NCI-H2029 treated with DMSO at 0.1 percent for 48 hours (cell line): ENCODE measurements at places on chromosomes 3 and 15.

DNA sequence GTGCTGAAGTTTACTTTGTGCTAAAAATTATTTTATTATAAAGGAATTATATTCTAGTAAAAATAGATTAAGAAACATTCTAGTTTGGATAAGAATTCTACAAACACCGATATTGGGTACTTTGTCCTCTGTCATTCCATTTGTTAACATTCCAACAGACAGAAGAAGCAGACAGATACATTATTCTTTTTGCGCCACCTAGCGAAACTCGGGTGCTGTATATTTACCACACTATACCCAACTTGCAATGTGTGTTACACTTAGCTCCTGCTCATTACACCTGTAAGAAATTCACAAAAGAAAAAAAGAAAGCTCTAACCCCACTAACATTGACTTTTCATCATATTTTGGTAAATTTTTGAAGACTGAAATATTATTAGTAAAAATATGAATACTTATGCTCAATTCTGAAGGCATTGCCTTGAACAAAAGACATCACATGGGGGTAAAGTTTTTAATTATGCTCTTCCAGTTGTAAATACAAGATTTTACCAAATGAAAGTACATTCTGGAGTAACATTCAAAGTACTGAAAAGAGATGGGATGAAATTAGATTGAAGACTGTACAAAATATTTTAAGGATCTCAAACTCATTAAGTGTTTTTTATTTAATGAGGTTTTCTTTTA lies 136.5 kb upstream of the MLF1 start:
- peak; percentile 33 for DNase-seq

GRCh38 chr15:56052395-56053045 lies 59.1 kb upstream of the NEDD4 start:
- peak; percentile 21 for DNase-seq

DNA sequence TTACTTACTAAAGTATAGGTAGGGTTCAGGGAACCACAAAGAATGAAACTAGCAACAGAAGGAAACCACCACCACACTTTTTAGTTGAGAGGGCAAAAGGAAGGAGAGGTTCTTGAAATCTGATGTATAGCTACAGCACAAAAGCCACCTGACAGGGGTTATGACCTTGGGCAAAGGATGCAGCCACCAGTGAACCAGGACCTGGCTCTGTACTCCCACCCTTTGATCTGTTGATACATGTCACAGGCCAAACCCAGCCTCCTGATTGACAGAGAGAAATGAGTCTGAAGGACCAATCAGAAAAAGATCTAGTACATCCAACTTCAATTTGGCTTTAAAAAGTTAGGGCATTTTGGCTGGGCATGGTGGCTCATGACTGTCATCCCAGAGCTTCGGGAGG lies 20.0 kb upstream of the BLM start:
- DNase-seq = no peak

- no peak for DNase-seq
These were observed 233.3 kb downstream of the SHOX2 start for GRCh38 chr3:157872902-157873301.

- no peak for DNase-seq
These were observed 130.4 kb upstream of the PLXNA1 start for GRCh38 chr3:126852511-126852910.

DNA sequence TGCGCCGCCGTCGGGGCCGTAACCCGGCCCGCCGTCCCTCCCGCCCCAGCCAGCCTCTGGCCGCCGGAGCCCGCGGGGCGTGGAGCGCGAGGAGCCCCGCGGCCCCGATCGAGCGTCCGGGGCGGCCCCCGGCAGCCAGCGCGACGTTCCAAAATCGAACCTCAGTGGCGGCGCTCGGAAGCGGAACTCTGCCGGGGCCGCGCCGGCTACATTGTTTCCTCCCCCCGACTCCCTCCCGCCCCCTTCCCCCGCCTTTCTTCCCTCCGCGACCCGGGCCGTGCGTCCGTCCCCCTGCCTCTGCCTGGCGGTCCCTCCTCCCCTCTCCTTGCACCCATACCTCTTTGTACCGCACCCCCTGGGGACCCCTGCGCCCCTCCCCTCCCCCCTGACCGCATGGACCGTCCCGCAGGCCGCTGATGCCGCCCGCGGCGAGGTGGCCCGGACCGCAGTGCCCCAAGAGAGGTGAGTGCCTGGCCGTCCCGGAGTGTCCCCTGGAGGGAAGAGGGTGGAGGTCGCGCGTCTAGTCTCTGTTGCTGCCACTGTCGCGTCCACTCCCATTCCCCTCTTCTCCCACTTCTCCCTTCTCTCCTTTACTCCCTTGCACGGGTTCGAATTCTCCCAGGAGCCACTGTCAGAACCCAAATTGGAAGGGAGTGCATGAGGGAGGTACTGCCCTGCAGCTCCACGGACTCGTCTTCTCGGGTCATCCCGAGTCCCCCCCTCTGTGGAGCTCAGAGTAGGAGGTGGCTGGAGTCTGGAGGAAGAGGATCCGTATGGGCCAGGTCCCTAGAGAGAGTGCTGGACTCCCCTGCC lies 585 bp downstream of the CSK start:
- DNase-seq = no peak

GRCh38 chr3:187739094-187739560 lies 6.1 kb downstream of the BCL6 start:
- no peak for DNase-seq

DNA sequence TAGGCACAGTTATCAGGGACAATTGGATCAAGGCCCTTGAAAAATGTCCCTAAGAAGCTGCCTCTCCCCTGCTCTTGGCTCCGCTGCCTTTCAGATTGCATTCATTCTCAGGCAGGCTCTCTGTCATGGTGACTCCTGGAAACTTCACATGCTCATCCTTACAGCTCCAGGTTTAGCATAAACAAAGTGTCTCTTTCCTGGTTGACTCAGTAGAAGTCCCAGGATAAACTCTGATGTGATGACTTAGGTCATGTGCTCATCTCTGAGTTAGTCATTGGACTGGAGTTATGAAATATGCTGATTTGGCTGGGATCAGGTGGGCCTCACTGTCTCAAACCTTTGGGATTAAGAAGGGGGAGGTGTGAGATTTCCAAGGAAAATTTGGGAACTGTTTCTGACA lies 243.8 kb downstream of the ZNF621 start:
- DNase-seq = no peak

GRCh38 chr3:176919836-176920765 lies 277.2 kb downstream of the TBL1XR1 start:
- peak; percentile 90 for DNase-seq

- peak; percentile 80 for DNase-seq
These were observed 4.4 kb upstream of the CLDN11 start for GRCh38 chr3:170414202-170414663.

GRCh38 chr3:56291953-56292352 lies 176.3 kb downstream of the ERC2 start:
- no peak for DNase-seq

DNA sequence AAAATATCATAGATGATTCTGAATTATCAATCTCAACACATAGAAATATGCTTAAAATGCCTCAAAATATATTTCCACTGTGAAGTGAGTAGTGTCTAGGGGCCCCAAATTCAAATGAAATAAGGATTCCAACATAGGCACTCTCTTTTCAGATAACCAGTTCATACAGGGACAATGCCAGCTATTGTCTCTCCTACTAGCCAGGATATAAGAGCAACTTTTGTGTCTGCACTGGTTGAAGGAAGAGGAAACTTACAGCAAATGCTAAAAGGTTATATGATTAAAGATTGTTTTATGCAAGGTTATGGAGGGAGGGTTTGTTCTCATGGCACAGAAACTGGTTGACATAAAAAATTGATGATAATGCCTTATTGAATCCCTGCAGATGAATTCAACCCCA lies 579.4 kb upstream of the ALCAM start:
- no peak for DNase-seq

- DNase-seq = no peak
These were observed 262.9 kb downstream of the EPHB1 start for GRCh38 chr3:135057996-135058395.

DNA sequence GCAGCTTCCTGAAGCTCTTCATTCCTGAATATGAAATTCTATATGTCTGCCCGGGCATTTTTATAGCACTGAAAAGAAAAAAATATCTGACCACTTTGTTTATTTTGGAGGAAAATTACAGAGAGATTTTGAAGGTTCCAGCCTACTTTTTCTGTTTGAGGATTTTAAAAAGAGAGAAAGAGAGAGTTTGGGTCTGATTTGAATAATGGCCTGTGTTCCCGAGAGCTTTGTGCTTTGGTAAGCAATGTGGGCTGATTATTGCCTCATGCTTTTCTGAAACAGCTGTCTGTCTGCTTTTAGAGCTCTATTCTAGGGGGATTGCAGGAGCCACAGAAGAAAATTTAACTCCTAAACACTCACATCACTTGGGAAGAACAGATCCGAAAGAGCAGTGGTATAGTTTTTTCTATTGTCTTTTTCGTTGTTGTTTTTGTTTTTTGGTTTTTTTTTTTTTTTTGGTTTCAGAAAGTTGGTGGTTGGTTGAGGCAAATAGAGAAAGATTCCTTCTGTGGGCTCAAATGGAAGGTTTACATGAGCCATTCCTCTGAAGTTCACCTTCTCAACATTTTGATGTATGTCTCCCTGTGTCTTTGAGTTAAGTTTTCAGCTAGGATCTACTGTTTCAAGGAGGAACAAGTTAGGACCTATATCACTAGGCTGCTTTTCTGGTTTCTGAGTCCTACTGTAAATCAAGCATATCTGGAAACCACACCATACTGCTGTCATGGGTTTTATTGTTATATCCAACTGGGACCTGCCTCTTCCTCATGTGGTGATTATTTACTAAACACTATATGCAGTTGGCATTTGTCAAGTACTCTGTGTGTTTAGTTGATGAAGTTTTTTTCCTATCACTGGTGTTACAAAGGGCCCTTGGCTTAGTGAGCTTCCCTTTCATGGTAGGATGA lies 178.9 kb downstream of the KCNMB2 start:
- no peak for DNase-seq

- DNase-seq = no peak
These were observed 3.5 kb downstream of the NOX5 start for GRCh38 chr15:69017978-69018377.

DNA sequence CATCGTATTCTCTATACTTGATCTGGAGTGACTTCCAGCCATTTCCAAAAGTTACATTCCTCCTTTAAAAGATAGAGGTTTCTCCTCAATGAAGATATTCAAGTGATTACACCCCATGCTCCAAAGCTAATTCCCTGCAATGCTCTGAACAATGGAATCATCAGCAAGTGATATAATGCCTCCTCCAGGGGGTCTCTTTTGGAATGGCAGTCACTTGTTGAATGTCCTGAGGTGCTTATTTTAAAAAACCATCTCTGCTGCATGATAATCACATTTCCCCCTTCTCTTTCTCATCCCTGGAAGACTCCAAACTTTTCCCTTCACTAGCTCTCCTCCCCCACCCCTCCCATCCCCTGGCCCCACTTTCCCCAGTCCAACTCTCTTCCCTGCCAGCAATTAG lies 2.6 kb downstream of the LHFPL4 start:
- no peak for DNase-seq

DNA sequence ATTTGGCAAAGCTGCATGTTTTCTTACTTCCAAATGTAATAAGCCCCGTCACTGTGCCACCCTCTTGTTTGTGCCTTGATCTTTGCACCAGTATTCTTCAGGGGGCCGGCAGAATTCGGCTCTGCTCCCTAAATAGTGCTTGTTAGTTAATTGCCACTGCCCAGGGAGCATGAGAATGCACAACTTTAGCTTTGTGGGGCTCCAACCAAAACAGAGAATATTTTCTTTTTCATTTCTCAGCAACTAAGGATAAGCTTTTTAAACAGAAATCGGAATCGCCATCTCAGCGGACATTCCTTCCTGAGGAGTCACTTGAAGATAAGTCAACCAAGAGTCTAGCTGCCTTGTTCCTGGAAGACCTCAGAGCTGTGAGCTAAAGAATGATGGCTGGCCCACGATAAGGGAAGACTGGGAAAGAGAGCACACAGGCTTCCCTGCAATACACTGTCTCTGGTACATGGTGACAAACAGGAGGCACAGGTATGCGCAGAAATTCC lies 106.0 kb downstream of the LRIG1 start:
- no peak for DNase-seq

DNA sequence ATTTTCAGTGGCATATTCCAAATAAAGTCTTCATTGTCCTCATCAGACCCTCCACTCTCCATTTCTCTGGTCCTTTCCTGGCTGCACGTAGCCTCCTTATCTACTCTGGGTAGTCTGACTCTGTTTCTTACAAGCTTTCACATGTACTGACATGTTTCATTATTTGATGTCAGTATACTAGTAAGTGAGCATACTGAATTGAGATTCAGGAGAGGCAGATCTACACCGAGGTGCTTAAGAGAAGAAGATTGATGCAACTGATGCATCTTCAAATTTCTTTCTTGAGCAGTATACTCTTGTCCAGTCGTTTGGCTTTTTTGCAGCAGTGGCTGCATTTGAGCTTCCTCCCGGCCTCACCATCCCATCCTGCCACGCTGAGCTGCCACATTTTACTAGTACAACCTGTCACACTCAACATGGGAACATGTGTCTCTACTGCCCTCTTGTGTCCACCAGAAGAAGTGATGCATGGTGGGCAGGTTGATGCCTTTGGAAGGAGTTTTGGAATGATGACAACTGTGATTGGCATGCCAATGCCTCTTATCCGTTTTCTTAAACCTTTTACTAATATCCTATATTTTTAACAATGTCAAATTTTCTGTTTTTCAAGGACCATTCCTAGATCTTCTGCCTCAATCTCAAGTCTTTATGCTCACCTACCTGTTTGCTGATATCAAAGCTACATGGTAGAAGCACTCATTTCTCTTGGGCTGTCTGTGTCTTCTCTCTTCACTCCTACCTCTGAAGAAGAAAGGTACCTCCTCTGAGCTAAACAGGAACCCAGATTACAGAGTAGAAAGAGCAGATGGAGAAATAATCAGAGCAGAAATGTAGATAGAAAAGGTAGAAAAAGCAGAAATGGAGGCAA lies 38.7 kb downstream of the GUCA1C start:
- peak; percentile 82 for DNase-seq

GRCh38 chr3:129233538-129233937 lies 15.9 kb upstream of the COPG1 start:
- DNase-seq = no peak

DNA sequence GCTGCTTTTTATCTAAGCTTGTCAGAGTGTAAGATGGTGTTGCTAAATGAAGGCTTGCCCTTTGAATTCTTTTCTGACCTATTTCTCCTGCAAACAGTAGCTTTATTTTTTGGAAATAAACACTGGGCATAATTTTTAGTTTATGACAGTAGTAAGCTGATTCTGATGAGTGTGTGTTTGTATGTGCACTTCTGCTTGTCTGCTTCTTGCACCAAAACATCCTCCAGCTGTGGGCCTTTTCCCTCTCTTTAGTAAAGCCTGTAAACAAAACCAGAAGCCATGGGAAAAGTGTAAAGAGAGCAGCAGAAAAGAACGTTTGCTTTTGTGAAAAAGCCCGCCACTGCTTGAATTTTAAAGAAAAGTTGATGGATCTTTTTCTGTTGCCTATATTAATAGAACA lies 136.4 kb upstream of the IL12A start:
- no peak for DNase-seq
